Stimulated activated CD4-positive, alpha-beta T cell treated with anti-CD3 and anti-CD28 coated beads, Interleukin-12 subunit alpha, Interleukin-12 subunit beta, amount 100 ng/mL, for 4 hours (primary cell): ENCODE measurements at places on chromosomes 11 and 22.

DNA sequence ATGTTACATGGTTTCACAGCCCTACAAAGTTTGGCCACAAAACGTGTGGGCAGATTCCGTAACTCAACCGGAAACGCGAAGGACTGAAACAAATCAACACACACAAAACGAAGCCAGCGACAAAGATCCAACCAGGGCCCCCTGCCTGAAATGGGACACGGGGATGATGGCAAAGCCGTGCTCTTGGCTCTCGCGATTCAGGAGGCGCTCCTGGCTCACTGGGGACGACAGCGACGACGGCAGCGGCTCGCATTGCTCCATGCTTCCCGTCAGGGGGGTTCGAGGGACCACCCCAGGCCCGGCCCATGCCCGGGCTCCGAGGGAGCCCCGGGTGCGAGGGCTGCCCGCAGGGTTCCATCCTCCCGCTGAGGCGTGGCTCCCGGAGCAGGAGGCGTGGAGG, 4786.8 kb upstream of the OR11H1 start:
- DNase-seq, result no peak

GRCh38 chr11:82980292-82980691, 78.8 kb downstream of the DDIAS start:
- DNase-seq, result no peak

DNA sequence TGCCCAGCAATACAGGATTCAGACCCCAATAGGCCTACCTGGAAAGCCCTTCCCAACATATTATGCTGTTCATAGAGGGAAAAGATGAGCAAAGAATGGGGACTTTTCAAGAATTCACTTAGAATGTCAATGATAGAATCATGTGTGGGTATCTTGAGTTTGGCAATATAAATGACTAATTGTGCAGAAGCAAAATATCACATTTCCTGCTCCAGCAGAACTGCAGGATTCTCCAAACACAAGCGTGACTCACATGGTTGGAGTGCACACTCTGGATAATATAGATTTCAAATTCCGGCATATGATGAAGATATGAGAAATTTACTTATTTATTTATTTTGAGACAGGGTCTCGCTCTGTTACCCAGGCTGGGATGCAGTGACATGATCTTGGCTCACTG, 12.5 kb upstream of the APOL5 start:
- DNase-seq, result no peak

DNA sequence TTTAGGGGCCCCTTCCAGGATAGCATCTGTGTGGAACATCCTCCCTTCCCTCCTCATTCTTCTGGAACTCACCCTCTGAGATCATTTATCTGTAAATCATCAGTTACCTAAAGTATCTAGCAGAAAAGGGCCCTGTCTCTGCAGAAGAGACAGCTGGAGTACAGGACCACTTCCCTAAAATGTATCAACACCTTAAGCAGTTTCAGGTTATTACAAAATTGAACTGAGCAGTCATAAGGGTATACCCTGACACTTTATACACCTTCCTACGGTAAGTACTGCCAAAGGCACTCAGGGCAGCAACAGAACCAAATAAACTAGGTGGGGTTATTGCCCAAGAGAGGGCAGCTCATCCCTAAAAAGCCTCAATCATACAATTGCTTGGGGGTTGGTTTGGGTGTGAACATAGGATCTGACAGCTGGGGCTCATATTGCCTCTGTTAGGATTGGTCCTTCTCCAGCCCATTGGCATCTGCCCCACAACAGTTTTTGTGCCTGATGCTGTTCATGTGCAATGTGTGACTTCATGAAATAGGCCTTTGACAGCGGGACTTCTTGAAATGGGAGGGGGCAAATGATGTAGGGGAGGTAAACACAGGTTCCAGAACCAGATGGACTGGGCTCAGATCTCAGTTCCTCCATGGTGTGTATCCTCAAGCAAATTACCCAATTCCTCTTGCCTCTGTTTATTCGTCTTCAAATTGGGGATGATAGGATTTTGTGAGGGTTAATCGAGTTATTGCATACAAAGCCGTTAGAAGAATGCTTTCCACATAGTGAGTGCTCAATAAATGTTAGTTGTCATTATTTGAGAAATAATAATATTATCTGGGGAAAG, 2.9 kb downstream of the POU2AF3 start:
- DNase-seq, result no peak

- no peak for DNase-seq
These were observed 7.3 kb downstream of the APOBEC3B start for GRCh38 chr22:38989466-38989865.

GRCh38 chr22:23385678-23386631, 194.1 kb downstream of the IGLL1 start:
- peak; percentile 84 for DNase-seq

GRCh38 chr22:30205281-30206115, 41.1 kb downstream of the LIF start:
- DNase-seq, result no peak

GRCh38 chr11:8219257-8220021, 44.2 kb downstream of the LMO1 start:
- no peak for DNase-seq

GRCh38 chr11:130762638-130763037, 153.6 kb downstream of the SNX19 start:
- no peak for DNase-seq

- no peak for DNase-seq
These were observed 19.5 kb downstream of the PIK3IP1 start for GRCh38 chr22:31272522-31273446.

DNA sequence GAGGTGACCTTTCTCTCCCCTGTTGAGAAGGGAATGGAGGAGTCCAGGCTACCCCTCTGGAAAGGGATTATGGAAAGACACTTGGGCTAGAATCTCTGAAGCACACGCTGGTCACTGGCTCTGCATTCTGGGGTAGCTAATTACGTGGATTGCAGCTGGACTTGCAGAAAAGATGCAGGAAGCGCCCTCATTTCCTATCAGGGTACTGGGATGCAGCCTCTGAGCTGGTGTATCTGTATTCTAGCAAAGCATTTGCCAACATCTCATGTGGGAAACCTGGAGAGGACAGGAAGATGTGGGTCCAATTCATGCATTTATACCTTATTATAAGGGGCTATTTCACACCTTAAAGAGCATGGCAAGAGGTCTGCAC, 44.3 kb downstream of the CD82 start:
- DNase-seq, result no peak

DNA sequence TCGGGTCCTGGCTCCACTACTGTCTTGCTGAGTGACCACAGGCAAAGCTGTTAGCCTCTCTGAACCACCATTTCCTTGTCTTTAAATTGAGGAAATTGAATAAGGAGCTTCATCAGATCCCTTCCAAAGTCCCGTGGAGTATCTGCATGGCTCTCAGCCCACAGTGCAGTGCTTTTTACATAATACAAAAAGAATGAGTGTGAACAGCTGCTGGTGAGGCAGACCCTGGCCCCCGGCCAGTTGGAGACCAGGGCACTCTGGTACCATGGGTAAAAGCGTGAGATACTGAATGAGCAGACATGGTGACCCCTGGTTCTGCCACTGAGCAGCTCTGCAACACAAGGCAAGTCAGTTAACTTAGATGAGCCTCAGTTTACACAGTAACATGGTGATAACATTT, 86.8 kb downstream of the GALNT18 start:
- DNase-seq, result no peak

DNA sequence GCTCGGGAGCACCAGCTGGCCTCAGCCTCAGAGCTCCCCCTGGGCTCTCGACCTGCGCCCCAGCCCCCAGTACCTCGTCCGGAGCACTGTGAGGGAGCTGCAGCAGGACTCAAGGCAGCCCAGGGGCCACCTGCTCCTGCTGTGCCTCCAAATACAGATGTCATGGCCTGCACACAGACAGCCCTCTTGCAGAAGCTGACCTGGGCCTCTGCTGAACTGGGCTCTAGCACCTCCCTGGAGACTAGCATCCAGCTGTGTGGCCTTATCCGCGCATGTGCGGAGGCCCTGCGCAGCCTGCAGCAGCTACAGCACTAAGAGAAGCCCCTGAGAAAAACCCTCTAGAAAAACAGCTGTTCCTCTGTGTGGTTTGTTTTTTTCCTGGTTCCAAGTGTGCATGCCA, 918 bp upstream of the FAM89B start:
- no peak for DNase-seq

DNA sequence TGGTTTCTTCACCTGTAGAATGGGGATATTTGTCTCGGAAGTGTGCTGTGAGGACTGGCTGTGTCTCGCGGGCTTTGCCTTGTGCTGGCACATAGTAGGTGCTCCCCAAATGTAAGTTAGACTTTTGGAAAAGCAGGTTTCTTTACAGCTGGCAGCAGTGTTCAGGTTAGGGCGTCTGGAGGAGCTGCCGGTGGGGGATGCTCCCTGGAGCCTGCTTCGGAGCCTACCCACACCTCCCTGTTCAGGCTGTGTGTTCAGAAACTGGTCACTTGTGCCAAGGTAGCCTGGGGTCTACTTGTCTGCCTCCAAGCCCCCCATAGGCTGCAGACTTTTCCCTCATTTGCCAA, 60.0 kb downstream of the OTOG start:
- no peak for DNase-seq

DNA sequence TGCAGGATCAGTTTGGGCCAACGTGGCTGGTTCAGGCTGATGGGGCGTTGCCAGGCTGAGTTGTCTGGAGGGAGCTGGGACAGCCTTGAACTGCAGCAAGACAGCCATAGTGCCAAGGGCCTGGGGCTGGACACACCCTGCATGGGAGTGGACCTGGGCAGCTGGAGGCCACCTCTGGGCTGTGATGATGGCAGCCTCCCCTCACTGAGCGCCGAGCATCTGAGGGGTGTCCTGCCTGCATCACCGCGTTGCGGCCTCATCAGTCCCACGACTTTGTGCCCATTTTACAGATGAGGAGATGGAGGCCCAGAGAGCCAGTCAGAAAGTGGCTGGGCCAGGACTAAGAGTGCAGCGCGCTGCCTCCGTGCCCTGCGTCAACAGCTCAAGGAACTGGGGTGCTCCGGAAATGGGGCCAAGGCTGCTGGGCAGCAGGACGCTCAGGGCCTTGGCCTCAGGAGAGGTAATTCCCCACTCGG, 590 bp upstream of the TSPO start:
- no peak for DNase-seq

DNA sequence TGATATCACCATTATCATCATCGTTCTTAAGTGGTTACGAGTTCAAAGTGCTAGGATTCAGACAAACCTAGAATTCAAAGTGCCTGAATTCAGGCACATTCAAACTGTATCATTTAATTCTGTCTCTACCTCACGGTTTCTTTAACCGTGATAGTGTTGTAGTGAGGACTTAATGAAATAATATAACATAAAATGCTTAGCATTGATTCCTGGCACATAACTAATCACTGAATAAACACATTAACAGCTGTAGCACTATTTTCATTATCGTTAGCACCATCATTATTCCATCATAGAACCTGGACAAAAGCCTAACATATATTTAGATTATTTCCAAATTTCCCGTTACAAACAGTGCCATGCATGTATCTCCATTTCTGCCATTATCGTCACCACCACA, 102.0 kb downstream of the WNT11 start:
- no peak for DNase-seq

- DNase-seq, result no peak
These were observed 462 bp downstream of the UBE2L6 start for GRCh38 chr11:57566905-57567514.

GRCh38 chr11:117495357-117495756, 167.7 kb downstream of the CEP164 start:
- DNase-seq, result no peak

DNA sequence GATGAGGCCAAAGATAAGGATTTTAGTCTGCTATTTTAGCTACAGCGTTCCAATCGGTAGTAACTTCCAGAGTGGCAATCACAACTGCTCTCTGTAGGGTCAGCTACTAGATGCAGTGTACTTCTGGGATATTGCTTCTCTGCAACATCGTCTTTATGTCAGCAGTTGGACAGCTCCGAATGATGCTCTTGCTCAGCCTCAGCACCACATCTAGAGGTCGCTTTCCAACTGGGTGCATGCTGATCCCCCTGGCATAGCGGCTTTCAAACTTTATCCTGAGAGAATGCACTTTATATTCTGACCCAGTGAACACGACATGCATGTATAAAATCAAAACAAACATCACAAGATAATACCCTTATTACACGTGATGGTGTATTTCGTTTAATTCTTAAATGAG, 219.6 kb downstream of the C11orf87 start:
- no peak for DNase-seq

DNA sequence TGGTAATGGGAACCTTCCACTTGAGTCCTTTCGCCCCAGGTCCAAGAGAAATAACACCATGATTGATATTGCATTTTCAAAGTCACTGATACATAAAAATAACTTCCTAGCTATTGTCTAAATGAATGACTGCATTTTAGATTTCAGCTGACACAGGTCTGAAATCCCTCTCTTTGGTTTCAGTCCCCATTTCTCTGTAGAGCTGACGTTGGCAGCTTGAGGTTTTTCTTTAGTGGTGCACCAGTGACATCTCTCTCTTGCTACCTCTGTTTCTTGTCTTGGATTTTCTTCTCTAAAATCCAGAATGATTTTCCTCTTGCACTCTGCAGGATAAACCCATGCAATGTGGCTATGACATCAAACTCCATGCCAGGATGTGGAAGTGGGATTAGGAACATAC, 31.7 kb upstream of the SORL1 start:
- no peak for DNase-seq

- DNase-seq, result no peak
These were observed 103.2 kb downstream of the C11orf65 start for GRCh38 chr11:108364159-108364558.

DNA sequence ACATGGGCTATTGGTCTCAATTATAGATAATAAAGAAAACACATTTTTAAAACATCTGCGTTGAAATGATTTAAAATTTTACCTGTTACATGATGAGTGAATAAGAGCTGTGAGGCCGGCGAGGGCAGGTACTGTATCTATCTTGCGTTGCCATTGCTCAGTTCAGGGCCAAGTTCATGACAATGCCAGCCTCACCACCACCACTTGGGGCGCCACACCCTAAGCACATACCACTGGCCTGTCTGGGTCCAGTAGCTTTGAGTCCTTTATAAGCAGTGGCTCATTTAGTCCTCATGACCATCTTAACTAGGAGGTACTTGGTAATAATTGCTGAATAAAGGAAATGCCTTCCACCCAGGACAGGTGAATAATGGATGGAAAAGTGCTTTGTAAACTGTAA, 14.5 kb upstream of the MB start:
- no peak for DNase-seq

GRCh38 chr11:129980086-129980485, 22.5 kb downstream of the PRDM10 start:
- DNase-seq, result no peak

GRCh38 chr11:93063086-93063485, 93.6 kb downstream of the MTNR1B start:
- DNase-seq, result no peak

GRCh38 chr11:9862981-9863380, 199.1 kb downstream of the SWAP70 start:
- no peak for DNase-seq

DNA sequence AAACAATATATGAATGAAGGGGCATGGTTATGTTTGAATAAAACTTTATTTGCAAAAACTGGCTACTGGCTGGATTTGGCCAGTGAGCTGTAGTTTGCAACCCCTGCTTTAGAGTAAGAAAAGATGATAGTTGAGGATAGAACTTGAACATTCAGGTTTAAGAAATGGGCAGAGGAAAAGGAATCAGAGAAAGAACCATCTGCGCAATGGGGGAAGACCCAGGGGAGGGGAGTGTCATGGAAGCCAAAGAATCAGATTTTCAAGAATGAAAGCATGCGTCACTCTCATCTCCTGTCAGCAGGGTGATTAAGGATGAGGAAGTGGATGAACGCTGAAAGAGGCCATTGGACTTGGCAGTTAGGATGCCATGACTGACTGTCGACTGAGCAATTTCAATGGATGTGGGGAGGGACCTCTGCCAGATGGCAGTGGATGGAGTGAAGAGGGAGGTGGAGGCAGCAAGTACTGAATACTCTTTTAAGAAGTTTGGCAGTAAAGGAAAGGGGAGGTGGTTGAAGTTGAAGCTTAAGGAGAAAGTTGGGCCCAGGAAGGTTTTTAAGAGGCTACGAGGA, 21.2 kb downstream of the FAT3 start:
- DNase-seq, result no peak
